ENCODE measurements at places on chromosomes 6 and 20.

GRCh38 chr20:51132279-51132678 lies 109.4 kb upstream of the KCNG1 start:
- DNase-seq = no peak

GRCh38 chr20:25047766-25048165 lies 10.2 kb downstream of the ACSS1 start:
- DNase-seq = no peak

GRCh38 chr6:168250250-168250649 lies 69.3 kb downstream of the DACT2 start:
- no peak for DNase-seq

GRCh38 chr6:109526905-109527628 lies 44.0 kb upstream of the ZBTB24 start:
- no peak for DNase-seq

- DNase-seq = no peak
Observed at GRCh38 chr6:3868544-3868943, 19.4 kb downstream of the FAM50B start.

DNA sequence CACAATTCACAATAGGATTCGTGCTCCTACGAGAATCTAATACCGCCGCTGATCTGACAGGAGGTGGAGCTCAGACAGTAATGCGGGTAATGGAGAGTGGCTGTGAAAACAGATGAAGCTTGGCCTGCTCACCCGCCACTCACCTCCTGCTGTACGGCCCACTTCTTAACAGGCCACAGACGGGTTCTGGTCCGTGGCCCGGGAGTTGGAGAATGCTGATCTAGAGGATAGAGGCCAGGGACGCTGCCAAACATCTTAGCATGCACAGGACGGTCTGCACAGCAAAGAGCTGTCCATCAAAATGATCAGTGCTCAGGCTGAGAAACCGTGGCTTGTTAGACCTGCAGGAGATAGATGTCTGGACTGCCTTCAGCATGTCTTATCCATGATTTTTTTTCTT lies 186.4 kb downstream of the SASH1 start:
- no peak for DNase-seq

- no peak for DNase-seq
Observed at GRCh38 chr20:10531848-10532247, 96.7 kb downstream of the SLX4IP start.

DNA sequence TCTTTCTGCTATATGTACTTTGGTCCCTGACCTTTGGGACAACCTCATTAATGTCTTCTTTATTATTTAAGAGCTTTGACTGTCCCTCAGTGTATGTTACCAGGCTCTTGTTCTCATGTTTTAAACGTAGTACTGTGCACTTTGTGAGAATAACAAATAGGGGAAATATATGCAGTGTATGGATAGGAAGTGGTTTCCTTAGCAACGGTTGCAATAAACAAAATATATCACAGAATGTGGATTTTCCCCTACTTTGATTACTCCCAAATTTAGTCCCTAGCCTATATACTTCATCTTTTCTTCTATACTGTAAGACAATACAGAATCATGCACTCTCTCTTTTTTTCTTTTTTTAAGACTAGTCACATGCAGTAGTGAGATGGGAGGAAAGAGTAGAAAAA lies 123.8 kb upstream of the AKIRIN2 start:
- no peak for DNase-seq

- DNase-seq = no peak
Observed at GRCh38 chr20:58847463-58847862, 3.2 kb downstream of the GNAS-AS1 start.

DNA sequence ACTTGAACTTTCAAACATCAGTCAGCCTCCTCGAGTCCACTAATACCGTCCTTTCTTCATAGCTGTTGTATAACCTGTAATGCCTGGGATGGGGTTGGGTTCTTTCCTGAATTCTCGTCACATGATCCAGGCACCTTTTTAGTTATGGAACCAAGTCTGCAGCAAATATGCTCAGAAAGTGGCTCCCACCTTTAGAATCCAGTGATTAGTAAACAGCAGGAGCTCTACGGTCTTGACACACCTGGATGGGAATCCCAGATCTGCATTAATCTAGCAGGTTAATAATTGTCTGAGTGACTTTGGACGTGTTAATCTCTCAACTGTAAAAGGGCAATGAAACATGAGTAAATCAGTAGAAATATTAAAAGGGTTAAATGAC lies 729 bp upstream of the ZHX3 start:
- no peak for DNase-seq

DNA sequence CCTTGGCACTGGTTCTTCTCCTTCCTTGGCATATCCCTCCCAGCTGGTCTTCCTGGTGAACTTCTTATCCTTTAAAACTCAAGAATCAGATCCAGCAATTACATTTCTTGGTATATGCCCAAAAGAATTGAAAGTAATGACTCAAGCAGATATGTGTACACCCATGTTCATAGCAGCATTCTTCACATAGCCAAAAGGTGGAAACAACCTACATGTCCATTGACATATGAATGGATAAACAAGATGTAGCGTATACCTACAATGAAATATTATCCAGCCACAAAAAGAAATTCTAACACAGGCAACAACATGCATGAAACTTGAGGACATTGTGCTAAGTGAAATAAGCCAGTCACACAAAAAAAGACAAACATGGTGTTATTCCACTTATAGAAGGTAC lies 103.7 kb upstream of the NT5E start:
- DNase-seq = no peak

DNA sequence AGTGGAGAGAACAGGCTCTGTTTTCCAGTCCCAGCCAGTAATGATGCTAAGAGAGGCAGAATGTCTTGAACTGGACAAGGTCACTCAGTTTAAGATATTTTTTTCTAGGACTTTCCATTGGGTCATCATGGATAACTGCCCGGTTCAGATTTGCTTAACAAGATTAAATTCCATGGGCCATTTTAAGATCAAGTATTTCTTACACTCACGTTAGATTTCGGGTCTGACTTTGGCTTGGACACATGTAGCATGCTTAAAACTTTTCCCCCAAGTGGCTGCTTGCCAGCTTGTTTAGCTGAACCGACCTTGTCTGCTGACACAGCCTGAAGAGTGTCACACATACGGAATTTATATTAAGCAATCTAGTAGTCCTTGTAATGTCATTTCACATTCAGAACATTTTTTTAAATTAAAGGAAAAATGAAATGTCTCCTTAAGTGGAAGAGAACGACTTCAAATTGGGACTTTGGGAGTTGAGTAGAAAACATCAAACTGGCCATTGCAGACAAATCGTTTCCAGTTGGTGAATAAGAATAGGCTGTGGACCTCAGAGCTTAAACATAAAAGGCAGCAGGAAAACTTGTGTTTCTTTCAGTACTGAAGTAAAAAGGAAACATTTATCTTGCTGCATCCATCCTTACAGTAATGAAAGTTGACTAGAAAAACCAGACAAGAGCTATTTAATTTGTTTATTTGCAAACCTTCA lies 29.0 kb downstream of the ARMC2 start:
- no peak for DNase-seq

DNA sequence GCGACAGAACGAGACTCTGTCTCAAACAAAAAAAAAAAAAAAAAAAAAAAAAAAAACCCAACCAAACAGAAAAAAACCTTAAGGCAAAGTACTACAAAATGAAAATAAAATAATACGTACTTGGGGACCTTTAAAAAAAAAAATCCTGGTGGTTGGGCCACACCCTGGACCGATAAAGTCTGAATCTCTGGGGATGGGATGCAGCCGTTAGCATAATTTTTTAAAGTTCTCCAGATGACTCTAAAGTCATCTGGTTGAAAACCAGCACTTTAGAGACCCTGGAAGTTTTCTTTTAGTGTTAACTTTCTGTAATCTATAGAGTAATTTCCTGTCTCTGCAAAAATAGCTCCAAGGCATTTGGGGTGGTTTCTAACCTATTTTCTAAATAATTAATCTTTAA lies 142.9 kb upstream of the SALL4 start:
- DNase-seq = no peak

DNA sequence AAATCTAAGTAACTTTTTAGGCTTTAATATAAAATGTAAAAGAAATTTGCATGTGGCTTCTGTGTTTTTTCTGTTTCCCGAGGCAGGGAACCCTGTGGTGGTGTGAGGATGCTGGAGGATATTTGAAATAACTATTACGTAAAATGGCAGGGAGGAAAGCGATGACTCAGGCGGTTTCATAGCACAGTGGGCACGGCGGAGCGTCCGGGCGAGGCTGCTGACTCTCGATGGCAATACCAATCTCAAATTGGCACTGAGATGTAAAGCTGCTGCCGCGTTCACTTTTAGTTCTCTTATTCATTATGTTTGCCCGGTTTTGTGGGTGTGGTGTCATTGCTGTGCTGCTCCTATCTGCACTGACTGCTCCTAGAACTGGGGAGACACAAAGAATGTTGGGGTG lies 254.3 kb downstream of the THBS2 start:
- DNase-seq = no peak

DNA sequence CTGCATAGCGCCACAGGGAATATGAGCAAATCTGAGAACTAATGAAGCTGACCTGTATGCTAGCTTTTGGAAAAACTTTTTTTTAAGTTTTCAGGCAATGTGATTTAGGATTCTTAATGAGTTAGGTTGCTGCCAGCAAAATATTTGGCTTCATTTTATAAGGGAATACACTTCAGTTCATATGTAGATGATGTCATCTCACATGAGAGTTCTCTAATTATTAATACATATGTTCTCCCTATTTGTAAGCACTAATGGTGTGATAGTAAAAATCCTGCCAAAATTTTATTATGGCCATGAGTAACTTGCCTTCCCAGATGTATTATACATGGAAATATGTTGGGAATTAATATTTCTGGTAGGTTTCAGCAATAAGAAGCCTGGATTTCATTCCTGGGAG lies 573.8 kb downstream of the EPM2A start:
- no peak for DNase-seq

GRCh38 chr6:159112714-159113113 lies 56.5 kb upstream of the FNDC1 start:
- no peak for DNase-seq

DNA sequence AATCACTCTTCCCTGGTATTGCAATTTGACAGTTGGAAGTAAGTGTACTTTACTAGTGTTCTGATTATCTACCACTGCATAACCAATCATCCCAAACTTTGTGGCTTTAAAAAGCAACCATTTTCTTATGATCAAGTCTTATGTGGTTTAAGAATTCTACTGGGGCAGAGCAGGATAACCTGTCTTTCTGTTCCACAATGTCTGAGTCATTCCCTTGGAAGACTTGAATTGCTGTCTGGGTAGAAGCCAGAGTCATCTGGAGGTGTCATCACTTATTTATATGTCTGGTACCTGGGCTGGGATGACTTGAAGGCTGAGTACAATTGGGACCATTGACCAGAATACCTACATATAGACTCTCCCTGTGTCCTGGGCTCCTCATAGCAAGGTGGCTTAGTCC lies 644.3 kb downstream of the HDGFL1 start:
- DNase-seq = no peak

DNA sequence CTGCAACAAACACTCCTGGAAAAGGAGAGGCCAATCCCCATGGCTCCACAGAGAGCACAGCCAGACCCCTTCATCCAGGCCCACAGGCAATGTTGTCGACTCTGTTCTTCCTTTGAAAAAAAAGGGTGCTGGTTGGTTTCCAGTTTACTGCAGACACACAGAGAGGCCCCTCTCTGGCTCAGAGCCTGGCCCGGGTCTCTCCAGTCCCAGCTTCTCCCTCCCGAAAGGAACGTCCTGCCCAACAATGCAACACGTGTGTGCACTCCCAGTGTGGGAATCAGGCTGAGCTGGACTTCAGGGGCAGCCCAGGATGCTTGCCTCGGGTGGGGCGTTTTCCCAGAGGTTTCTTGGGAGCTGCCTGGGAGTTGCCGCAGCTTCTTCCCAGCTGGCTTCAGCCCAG lies 4.5 kb upstream of the NKAIN4 start:
- no peak for DNase-seq

DNA sequence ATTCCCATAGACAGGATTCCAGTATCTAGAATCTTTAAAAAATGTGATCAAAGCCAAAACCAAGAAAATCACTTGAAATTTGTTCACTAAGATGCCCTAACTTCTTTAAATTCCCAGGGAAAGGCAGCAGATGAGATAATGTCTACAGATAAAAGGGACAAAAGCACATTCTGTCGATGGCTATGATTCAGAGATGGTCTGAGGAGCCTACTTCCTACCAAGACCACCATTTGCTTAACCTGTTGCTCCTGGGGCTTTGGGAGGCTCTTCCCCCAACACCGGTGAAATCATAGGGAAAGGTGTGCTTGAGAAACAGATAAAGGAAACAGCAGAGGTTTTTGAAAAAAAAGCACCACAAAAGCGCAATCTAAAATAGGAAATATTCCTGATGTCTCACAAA lies 118.3 kb upstream of the MAP7 start:
- DNase-seq = no peak

DNA sequence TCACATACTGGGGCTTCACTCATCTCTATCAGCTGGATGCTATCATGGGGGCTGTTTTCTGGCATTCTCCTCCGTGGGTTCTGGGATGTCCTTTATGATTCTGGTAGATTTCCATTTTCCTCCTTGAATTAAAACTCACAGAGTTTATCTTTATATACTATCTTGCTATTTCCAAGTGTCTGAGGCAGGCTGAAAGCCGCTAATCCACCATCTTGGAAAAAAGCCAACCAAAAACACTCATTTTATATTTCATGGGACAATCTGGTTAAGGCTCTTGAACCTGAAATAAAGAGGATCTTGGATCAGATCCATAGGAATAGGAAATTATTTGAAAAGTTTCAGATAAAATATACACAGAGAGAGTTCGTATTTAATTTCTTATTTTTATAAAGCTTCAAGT lies 86.0 kb downstream of the AFG1L start:
- DNase-seq = no peak

DNA sequence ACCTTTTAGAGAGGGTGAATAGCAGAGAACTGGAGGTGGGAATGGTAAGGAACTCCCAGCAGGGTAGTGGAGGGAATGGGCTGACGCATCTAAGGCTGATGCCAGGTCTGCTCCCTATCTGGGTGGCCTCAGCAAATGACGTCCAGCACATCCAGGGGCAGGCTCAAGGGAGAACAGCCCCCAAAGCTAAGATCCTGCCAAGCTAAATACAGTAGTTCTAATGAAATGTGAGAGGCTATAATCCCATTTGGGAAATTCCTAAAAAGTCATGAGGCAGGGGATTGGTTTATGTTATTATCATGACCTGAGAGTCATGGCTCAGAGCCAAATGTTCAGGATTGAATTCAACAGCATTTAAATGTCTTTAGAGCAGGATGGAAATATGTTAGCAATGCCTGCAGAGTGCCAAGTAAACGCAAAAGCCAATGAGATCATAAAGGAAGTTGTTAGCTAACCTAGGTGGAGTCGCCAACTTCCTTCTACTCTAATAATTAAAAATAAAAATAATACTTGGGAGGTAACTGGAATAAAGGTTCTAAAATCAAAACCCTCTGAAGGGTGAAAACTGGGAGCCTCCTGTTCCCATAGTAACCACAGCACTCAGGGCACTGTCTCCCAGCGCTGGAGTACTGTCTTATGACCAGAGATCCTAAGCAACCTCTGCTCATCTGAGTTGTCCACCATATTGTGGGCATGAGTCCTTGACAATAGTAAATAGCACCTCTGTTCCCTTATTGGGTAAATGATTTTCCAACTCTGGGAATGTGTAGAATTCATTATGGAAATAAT lies 34.8 kb downstream of the IYD start:
- DNase-seq = no peak

GRCh38 chr6:125985979-125986300 lies 400 bp upstream of the TRMT11 start:
- DNase-seq = peak; percentile 9
